ENCODE measurements at places on chromosomes 11 and 22.

GRCh38 chr11:19176629-19177186 lies 25.1 kb downstream of the CSRP3 start:
- no peak for DNase-seq

DNA sequence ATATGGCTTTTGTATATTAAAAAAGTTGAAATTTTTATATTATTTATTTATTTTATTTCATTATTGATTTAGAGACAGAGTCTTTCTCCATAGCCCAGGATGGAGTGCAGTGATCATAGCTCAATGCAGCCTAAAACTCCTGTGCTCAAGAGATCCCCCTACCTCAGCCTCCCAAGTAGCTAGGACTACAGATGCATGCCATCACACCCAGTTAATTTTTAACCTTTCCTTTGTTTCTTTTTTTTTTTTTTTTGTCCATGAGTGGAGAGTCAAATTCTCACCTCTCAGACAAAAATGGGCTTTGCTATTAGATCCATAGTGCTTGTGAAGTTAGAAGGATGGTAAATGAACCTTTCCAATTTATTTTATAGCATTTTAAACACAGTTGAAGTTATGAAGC lies 182.5 kb downstream of the SOX6 start:
- DNase-seq: no peak

DNA sequence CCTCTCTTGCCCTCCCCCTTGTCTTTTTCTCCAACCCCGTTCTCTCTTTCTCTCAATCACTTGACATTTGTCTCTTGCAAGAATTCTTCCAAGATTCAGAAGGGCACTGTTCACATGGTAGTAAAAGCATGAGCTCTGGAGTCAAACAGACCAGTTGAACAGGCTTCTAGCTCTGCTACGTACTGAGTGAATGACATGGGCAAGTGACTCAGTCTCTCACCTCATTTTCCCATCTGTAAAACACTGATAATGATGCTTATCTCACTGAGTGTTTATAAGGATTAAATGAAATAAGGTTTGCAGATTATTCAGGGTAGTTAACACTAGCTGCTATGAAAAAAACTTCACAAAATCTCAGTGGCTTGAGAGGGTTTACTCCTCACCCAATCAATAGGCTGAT lies 5.9 kb upstream of the IL10RA start:
- no peak for DNase-seq

GRCh38 chr22:45771057-45771456 lies 99.4 kb downstream of the ATXN10 start:
- no peak for DNase-seq

DNA sequence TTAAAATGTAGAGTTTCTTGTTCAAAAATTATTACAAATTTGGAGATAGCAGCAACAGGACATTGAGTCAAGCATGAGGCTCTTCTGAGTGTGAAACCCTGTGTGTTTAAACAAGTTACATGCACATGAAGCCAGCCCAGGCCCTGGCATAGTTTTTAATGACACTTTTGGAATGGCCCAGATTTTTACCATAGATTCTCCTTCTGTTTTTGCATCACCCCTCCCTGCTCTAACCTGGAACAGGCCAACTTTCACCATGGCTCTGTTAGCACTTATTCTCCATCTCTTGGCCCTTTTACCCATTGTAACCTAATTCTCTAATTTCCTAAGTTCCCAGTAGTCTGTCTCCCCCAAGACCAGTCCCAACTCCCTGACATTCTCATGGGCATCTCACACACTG lies 63.1 kb upstream of the PRSS23 start:
- no peak for DNase-seq

DNA sequence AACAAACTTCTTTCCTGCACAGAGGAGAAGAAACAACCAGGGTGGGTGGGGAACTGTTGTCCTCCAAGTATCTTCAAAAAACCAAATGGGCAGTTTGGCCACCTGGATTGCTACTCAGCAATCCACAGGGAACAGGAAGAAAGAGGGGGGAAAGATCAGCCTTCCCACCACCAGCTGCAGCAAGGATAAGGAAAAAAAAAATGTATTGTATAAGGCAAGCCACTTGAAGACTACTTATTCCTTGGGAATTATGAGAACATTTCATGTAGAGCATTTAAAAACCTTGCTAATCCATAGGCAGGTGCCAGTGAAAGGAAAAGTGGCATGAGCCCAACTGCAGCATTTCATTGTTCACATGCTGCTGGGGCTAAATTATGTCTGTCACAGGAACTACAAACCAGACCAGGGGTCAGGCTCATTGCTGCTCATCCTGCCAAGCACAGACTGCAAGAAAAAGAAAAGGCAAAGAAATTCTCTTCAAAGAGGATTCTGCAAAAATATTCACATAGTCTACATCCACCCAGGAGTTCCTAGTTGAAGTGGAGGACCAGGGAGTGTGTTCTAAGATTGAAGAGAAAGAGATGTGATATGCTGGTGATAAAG lies 2.2 kb downstream of the RAB30 start:
- DNase-seq: no peak

DNA sequence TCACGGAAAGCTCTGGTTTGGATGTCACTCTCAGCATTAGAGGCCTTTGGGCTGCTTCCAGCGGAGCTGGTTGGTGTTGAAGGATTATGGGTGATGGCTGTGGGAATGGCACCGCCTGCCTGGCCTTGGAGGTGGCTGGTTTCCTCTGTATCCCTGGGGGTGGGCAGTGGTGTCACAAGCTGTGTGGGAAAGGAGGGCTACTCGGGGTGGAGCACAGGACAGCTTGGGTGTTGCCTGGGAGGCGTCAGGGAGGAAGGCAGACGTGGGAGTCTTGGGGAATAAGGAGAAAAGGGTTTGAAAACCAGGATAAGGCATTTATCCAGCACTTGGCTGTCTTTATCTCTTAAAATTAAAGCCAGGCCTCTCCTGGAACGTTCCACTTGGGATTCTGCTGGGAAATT lies 71.8 kb downstream of the ADAMTS15 start:
- DNase-seq: no peak

DNA sequence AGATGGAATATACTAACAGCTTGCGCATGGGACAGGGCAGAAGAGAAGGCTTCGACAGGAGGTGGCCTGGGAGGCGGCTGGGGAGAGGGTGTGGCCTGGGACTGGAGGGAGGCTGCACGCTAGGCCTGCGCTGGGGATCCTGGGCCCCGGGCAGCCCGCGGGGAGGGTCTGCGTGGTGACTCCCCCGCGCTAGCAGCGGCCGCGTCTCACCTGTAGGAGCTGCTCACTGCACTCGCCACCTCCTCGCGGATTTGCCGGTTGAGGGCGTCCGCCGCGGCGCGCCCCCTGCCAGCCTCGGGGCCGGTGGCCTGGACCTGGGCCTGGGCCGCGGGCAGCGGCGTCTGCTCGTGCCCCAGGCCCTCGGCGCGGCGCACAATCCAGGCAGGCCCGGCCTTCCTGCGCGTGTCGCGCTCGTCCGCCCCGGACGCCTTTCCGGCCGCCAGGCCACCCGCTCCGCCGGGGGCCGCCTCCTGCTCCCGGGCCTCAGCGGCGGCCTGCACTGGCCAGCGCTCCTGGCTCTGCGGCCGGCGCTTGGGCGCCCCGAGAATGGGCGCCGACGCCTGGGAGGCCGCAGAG lies 1.5 kb downstream of the MAP6 start:
- no peak for DNase-seq

GRCh38 chr22:44003405-44004103 lies 20.5 kb upstream of the PARVB start:
- no peak for DNase-seq

DNA sequence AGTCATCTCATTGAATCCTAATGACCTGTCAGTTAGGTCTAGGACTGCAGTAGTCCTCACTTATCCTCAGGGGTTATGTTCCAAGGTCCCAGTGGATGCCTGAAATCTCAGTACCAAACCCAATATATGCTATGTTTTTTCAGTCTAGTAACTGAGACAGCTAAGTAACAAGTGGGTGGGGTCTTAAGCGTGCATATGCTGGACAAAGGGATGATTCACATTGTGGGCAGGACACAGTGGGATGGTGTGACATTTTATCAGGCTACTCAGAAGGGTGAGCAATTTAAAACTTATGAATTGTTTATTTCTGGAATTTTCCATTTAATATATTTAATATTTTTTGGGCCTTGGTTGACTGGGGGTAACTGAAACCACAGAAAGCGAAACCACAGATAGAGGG lies 29.0 kb downstream of the DDX10 start:
- DNase-seq: no peak

DNA sequence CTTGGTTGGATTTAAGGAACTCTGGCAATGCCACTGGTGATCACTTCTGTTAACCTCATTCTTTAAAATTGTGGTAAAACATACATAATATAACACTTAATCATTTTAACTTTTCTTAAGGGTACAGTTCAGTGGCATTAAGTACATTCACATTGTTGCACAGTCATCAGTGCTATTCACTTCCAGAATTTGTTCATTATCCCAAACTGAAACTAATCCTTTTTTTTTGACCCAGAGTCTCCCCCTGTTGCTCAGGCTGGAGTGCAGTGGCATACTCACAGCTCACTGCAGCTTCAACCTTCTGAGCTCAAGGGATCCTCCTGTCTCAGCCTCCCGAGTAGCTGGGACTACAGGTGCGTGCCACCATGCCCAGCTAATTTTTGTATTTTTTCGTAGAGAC lies 10.6 kb downstream of the ELF5 start:
- DNase-seq: no peak

DNA sequence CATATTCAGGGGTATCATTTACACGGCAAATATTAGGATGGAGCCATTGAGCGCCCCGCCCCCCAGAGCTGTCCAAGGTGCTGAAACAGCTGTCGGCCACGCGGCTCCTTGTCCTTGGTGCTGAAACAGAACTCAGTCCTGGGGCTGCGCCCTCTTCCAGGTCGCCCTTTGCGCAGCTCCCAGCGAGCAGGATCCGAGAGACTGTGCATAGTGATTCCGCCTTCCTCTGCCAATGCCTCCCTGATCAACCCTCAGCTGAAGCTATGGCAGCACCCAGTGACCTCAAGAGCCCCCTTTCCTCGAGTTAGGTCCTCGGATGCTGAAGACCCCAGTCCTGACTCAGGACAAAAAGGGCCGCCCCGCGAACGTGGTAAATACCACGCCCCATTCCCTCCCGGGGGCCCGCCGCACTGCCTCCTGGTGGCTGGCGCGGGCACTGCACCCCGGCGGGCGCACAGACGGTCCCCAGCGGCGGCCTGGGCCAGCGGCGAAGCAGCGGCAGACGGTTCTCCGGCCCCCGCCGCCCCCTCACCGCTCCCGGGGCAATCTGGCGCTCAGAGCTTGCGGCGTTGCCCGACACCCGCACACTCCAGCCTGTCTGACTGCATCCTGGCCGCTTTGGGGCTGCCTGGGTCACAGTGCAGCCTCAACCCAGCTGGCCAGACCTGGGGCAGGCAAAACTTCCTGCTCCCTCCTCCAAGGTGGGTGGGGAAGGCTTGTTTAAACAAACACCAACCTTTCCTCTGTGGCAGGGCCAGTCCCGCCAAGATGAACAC lies 13.4 kb downstream of the SYT7 start:
- DNase-seq: peak; percentile 38

DNA sequence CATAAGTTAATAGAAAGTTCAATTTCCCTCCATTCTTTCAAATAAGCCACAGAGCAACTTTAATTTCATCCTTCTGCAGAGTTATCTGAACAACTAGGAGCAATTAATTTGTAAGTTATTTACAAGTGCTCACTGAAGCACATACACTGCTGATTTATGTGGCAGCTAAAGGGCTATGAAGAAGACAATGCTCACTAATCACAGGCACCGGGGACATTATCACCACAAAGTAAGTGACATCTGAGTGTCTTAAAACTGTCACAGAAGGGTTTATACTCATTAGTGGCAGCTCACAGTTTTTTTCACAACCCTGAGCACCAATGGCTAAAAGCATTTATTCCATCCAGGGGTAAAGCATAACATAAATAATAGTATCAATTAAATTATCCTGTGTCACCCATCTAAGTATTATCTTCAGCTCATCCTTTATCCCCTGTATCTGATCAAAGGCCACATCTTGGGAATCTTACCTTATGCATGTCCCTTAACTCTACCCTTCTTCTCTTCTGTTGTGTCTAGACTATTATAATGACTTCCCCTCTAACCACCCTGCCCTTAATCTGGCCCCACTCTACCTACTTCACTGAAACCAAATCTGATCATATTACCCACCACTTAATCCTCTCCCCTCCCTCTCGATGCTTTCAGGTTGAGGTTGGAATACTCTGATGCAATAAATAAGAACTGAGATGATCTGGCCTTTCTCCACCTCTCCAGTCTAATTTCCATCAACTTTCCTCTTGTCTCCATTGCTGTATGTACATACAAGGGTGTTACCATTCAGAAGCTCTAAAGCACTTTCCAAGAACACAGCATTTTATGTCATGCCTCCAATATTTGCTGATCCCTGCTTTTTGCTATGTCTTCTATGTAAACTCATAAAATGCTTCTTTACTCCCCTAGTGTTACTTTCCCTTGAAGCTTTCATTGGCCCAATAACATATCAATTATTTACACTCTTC lies 252.7 kb downstream of the CASP12 start:
- no peak for DNase-seq

- DNase-seq: no peak
Observed at GRCh38 chr22:33510429-33510904, 409.8 kb downstream of the LARGE1 start.

GRCh38 chr22:40720538-40721256 lies 41.4 kb downstream of the MCHR1 start:
- no peak for DNase-seq

- no peak for DNase-seq
Observed at GRCh38 chr11:92769112-92769511, 200.3 kb upstream of the MTNR1B start.

- DNase-seq: no peak
Observed at GRCh38 chr11:115132436-115133228, 371.6 kb downstream of the CADM1 start.

DNA sequence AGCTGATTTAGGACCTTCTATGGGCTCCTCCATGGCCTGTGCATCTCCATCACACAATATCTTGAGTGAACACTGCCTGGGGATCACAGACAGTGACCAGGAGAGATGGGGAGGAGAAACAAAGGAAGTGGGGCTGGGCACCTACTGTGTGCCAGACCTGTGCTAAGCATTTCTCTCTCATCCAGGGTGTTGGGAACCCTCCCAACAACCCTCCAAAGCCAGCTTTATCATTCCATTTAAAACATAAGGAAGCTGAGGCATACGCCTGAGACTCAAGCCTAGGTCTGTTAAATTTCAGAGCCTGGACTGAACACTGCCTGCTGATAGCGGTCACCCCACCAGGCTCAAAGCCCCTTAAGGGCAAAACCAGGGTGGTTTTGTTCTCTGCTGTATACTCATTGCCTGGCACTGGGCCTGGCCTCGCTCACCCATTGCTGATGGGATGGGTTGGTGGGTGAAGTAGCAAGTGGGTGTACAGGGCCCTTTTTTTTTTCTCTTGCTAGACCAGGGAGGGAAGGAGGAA lies 130.1 kb downstream of the MN1 start:
- no peak for DNase-seq
